ENCODE measurements at places on chromosomes 7 and 10.

GRCh38 chr10:29622382-29622922 lies 12.3 kb downstream of the SVIL start:
- DNase-seq: no peak

GRCh38 chr10:100982916-100983830 lies 4.1 kb downstream of the MRPL43 start:
- DNase-seq: no peak

- DNase-seq: no peak
Observed at GRCh38 chr10:66176772-66177171, 749.1 kb upstream of the LRRTM3 start.

DNA sequence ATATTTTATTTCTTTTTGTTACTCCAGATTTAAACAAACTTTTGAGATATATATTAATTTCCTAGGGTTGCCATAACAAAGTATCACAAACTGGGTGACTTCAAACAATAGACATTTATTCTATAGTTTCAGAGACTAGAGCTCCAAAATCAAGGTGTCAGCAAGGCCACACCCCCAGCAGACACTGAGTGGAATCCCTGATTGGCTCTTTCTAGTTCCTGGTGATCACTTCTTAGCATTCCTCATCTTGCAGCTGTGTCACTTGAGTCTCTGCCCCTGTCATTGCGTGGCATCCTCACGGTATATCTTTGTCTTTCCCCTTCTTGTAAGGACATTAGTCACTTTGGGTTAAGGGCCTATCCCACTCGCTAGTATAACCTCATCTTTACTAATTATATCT lies 7.6 kb upstream of the SLC26A3 start:
- no peak for DNase-seq

DNA sequence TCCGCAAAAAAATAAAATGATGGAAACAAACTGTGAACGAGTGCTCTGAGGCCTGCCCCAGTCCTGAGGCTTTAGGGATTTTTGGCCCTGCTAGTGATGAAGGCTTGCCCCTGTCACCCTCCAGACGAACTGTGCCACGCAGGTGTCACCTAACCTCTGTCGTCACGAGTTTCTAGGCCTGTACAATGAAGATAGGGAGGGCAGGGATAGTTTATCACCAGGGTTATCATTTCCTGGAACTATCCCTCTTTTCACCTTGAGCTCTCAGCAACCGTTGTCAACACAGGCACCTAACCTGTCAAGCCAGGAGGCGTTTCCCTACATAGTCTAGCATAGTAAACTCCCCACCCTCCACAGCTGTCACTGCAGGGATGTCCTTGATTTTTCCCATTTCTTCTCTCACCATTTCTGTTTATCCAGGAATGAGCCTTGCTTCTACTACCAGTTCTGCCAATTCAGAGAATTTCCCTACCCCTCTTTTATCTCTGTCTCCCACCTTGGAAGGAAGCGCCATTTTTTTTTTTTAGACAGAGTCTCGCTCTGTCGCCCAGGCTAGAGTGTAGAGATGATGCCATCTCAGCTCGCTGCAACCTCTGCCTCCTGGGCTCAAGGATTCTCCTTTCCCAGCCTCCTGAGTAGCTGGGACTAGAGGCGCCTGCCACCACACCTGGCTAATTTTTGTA lies 2.2 kb upstream of the ACHE start:
- no peak for DNase-seq

DNA sequence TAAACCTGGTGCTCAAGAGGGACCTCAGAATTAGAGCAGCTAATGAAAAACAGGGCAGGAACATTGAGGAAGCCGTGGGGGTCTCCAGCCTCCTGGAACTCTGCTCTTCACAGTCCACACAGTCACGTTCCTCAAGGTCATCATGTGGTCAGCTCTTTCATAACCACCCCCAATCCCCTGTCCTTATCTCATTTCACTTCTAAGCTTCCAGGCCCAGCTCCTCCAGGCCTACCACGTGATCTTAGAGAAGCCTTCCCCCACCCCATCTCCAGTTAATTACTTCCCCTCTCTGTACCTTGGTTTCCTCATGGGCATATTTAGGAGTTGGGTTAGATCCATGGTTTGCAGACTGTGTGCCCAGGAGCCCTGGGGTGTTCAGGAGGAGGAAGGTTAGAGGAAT lies 106.4 kb upstream of the TCF7L2 start:
- DNase-seq: no peak

DNA sequence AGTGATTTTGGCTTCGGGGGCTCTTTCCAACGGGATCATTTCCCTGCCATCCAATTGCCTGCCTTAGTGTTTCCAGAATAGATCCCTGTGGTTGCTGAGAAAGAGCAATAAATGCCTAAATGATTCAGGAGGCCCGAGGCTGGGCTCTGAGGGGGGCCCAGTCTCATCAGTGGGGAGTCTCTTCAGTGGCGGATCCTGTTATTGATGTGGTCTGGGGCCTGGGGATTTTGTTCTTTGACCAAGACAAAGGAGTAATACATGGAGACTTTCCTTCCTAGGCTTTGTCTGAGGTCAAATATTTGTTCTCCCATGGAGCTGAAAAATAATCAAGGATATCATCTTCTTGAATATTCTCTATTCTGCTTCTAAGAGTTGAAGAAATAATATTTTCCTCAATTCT lies 40.8 kb downstream of the TAS2R41 start:
- no peak for DNase-seq

GRCh38 chr7:991729-992656 lies 9.0 kb downstream of the CYP2W1 start:
- no peak for DNase-seq

DNA sequence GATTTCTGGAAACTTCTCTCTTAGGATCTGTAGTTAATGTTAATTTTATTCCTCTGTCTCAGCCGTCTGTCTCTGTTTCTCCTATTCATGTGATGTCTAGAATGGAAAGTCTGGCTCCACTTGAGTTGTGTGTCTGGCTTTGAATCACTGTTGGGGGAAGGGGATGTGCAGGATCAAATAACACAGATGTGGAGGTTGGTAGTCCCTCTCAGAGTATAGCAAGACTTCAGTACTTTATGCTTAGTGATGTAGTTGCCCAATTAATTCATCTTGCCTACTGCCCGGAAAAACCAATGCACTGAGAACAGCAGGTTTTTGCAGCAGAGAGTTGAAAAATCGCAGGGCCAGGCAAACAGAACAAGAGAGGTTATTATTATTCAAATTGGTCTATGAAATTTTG lies 79.2 kb downstream of the PHTF2 start:
- DNase-seq: no peak

DNA sequence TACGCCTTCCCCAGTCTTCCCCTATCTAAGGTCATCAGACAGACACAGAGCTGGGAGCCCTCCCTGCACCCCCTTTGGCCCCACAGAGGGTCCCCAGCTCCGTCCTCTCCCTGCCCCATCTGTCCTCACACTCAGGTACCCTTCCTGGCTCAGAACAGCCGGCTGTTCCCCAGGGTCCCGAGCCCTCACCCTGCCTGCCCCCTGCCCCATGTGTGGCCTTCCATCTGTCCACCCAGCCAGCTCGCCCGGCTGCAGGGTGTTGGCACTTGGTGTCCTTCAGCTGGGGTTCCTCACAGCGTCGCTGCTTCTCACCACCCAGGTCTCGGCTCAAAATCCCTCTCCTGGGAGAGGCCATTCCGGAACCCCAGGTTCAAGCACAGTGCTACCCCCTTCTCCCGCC lies 28.9 kb upstream of the ELFN1 start:
- DNase-seq: no peak

DNA sequence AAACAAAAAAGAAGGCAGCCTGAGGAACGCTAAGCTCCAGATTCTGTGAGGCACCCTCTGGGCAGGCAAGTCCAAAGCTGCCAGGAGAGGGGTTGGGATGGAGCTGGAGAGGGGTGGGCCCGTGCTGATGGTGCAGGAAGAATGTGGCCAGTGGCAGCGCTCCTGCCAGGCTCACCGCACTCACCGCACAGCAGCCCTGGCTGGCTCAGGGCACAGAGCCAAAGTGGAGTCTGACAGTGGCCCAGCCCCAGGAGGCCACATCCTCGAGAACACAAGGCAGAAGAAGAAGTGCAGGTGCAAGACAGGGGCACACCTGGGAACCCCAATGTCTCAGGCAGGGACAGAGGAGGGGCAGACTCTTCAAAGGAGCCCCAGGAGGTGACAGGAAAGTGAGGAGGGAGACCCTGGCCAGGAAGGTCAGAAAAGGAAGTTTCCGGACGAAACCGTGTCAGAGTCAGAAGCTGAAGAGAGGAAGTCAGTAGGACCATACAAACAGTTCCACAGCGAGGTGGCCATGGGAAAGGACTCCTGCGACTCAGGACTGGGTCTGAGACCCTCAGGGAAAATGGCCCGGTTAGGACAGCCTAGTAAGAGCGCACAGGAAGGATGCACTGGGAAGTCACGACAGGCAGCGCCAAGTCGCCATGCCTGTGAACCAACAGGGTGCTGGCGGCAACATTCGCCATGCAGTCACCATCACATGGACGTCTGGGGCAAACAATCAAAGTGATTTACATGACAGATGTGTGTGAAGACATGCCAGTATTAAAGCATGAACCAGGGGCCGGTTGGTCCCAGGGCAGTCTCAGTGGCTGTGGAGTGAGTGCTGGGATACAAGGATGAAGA lies 54.4 kb downstream of the COBL start:
- DNase-seq: no peak

DNA sequence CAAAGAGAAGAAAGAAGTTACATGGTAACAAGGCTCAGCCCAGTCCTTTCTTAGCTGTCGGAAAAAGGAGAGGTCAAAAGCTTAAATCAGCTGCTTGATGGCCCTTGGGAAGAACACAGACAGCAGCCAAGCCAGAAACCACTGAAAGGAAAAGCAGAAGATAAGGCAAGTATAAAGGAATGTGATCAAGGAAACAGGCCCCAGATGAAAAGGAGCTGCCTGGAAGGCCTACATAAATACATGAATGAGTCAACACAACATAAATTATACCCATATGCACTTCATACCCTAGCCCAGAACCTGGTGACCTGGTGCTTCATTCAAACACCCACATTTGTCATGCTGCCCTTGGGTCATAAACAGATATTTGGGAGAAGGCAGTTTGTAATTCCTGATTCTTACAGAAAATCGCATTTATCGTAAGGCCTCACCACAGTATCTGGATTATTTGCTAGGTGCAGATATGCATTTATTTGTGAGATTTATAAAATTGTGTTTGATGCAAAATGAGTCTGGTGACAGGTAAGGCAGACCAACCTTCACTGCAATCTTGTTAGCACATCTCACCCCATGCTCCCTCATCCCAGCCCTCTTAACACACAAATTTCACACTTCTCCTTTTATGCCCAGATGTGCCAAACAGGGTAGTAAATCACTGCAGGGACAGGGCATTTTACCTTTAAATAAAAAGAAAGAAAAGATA lies 94.9 kb upstream of the KCNIP2 start:
- DNase-seq: no peak

- no peak for DNase-seq
Observed at GRCh38 chr7:48390388-48391327, 219.4 kb downstream of the ABCA13 start.

- no peak for DNase-seq
Observed at GRCh38 chr10:43649185-43649523, 473 bp upstream of the ZNF32 start.

DNA sequence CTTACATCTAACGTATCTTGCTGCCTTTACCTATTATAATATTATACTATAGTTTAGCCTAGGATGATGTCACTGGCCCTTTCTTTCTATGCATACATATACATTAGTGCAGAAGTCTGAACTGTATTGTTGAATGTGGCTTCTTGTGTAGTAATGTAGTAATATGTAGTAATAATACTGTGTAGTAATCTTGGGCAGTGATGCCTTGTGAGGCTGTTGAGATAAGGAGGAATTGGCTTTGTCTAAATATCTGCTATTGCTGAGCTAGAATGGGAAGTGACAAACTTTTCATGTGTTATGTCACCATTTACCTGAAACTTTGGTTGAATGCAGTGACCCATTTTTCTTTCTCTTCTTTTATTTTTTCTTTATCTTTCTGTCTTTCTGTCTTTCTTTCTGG lies 11.0 kb downstream of the GLCCI1 start:
- DNase-seq: no peak

Measured in tibial artery (tissue), 4 donors.